H9 (cell line): ENCODE measurements at places on chromosomes 1 and 21. TPM values are rescaled to one million over a fixed set of nuclear protein-coding genes. Genes with fewer than 3 reads are reported as not detected.

The ZBTB37 gene
- 10.6 and 12.0 TPM in 2 replicates for total RNA-seq

The OLFML2B gene
- 1.3 and 1.4 TPM in 2 replicates for total RNA-seq

The BECN2 gene
- not detected in 2 replicates for total RNA-seq

The IL19 gene
- total RNA-seq: not detected in 2 replicates

The CD2 gene
- not detected in 2 replicates for total RNA-seq

The BEND5 gene
- 4.8 and 5.6 TPM in 2 replicates for total RNA-seq

GRCh38 chr1:218347723-218348627 is 2.8 kb downstream of the TGFB2 start:
- DNase-seq: no peak

GRCh38 chr1:19445417-19446342 is 39.7 kb downstream of the CAPZB start:
- no peak for DNase-seq

- DNase-seq: no peak
These were observed 1699.1 kb downstream of the BRINP3 start for GRCh38 chr1:188778578-188778977.

DNA sequence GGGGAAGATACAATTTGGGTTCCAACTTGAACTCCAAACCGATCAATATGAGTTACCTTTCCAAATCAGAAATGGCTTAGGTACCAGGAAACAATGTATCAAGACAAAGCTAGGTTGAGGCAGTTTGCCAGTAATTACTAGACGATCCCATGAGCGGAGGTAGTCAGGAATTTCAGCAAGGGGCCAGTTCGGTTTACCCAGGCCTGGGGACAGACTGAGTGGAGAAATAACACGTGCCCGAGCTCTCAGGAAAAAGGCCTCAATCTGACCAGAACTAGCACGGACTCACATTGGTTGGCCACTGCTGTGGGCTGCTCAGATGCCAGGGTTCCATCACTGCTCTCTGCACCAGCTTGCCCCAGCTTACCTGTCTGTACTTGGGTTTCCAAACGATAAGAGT is 15.3 kb downstream of the CLSTN1 start:
- no peak for DNase-seq

- DNase-seq: no peak
These were observed 37.9 kb upstream of the PDC start for GRCh38 chr1:186498695-186499389.
